ENCODE measurements at places on chromosomes 13 and 19.

DNA sequence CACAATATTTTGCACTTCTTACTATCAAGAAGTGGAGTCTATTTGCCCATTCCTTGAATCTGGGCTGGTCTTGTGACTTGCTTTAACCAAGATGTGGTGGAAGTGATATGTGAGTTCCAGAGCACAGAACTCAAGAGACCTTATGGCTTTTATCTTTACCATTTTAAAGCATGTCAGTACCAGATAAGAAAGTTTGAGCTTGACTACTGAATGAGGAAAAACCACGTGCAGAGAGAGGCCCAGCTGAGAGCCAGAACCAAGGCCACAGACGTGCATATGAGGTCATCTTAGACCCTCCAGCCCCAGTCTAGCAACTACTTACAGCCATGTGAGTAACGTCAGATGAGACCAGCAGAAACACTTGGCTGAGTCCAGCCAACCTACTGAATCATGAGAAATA is 6.3 kb upstream of the CDK8 start:
- DNase-seq: no peak

DNA sequence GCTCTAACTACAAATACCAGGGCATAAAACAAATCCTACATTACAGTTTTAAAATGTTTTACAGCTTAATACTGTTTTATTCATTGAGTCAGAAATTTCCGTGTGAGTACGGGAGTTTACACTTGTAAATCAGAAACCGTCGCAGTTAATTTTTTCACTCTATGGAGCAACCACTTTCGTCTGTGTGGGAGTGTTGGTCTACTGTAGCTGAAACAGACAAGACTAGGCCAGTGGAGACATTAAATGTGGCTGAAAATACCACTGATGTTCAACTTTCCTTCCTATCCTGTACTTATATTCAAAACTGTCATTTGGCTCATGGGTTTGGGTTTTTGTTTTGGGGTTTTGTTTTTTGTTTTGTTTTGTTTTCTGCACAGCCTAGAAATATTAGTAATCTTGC is 268.7 kb downstream of the DCT start:
- DNase-seq: no peak

DNA sequence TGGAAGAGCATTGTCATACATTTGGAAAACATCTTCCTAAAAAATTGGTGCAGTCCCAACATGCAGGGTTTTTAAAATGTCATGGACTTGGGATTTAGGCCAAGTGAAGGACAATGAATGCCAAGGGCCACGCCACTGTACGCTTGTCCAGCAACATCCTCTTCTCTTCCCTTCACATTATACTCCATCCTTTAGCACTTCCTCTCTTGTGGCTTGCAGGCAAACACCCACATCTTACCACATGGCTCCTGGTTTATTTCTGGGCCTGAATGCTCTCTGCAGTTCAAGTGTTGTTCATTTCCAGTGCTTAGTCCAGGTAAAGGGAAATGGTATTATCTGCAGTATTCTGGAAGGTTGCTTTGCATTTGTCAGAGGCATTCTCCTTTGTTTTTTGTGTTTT is 45.0 kb downstream of the CBY2 start:
- DNase-seq: no peak

GRCh38 chr13:36907821-36908220 is 12.2 kb downstream of the SMAD9 start:
- peak; percentile 51 for DNase-seq

DNA sequence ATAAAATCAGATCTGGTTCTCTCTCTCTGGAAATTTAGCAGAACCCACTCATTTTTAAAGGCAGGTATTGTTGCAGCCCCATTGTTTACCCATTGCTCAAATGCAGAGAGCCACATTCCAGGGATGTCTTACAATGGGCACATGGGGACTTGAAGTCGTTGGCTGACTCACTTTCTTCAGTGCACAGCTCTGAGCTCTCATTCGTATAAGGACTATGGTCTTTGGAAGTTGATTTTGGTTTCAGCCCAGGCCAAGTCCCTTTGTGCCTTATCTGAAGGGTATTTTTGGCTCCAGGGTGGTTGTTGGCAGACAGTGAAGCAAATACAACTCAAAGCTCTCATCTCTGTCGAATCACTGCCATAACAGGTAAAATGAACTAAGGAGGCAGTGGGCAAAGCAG is 47.3 kb upstream of the CLDN10 start:
- DNase-seq: no peak

DNA sequence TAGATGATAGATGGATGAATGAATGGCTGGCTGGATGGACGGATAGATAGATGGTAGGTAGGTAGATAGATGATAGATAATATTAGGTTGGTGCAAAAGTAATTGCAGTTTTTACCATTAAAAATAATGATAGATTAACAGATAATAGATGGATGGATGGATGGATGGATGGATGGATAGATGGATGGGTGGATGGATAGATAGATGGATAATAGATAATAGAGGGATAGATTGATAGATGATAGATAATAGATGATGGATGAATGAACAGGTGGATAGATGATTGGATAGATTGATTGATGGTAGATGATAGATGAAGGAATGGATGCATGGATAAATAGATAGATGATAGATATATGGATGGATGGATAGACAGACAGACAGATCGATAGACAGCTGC is 87.9 kb upstream of the RAP2A start:
- no peak for DNase-seq

- no peak for DNase-seq
Measured at GRCh38 chr13:29429286-29429900, 166.1 kb downstream of the SLC7A1 start.

DNA sequence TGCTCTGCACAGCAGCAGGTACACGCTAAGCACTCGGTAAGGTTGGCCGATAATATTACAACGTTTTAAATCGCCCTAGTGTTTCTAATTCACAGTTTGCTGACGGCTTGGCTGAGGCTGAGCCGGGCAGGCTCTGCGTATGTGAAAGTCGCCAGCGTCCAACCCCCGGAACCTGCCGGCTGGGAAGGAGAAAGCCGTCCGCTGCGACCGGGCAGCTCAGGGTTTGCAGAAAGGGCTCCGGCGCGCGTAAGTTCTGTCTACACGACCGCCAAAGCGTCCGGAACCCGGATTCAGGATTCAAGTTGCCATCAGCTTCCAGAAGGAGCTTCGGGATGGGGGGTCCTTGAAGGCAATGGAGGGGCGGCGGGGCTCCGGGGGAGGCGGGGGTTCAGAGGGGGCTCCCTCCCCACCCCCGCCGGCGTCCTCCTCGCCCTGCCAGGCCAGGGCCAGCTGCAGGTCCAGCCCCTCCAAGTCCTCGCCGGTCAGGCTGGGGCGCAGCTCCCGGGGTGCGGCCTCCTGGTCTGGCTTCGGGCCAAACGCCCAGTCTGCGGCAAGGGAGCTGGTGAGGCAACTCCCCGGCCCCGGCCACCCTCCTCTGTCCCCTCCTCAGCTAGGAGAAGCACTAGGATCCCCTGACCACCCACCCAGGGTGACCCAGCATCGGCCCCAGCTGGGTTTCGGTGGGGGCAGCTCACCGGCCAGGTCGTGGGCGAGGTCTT is 575 bp downstream of the SMIM44 start:
- DNase-seq: no peak

DNA sequence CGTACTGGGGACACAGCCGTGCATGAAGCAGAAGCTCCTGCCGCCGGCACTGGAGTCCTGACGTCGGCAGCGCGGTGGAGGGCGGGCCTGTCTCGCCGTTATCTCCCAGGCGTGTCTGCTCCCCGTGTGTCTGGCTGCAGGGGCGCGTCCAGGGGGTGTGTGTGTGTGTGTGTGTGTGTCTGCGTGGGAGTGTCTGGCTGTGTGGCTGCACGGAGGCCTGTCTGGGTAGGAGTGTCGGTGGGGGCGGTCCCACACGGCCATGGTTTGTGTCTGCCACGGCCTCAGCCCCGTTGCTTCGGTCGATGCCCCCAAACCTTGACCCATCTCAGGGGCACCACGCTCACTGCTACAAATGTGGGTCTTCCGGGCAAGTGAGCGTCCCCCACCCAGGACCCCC is 18.3 kb downstream of the ARID3A start:
- DNase-seq: no peak

- DNase-seq: no peak
Measured at GRCh38 chr13:31955741-31956140, 75.8 kb upstream of the FRY start.

- DNase-seq: no peak
Measured at GRCh38 chr13:47420020-47420419, 523.2 kb upstream of the HTR2A start.

Measured in NCI-H2171 treated with DMSO at 0.1 percent for 48 hours (cell line).